ENCODE measurements at places on chromosomes 2 and 18. TPM values are rescaled to one million over a fixed set of nuclear protein-coding genes. Genes with fewer than 3 reads are reported as not detected.

- H3K36me3 ChIP-seq = no peaks in the 10 kb centered on the region
- H3K4me3 ChIP-seq = no peak overlapping the region
- no peaks in the 10 kb centered on the region for H3K4me1 ChIP-seq
- no peak for DNase-seq
- no peaks in the 10 kb centered on the region for H3K27me3 ChIP-seq
Observed at GRCh38 chr18:37476182-37476581, 89.4 kb downstream of the CELF4 start.

DNA sequence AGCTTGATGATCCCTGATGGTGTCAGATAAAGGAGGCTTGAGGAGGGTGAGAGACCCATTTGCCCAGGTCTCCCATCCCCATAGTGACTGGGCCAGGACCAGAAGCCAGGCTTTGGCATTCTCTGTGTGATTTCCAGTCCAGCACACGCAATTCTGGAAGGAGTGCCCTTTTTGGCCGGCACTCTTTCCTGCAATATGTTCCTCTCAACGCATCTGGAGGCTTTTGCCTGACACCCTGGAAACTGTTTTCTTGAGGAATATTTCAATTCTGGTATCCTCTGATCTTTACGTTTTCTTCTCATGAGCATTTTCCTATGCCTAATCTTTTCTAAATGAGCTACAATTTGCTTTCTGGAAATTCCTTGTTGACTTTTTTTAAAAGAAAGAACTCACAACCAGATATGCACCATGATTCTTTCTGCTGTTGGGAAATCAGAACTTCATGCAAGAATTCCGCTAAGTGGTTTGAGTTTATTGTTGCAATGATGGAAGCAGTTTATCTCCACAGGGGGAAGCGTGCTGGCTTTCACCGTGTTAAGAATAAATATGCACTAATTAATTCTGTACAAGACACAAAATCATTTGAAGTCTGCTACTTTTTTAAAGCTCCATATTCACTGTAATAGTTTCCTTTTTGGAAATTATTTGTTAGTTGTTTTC lies 143.7 kb downstream of the NAPG start:
- no peaks in the 10 kb centered on the region for H3K36me3 ChIP-seq
- no peak overlapping the region for H3K4me3 ChIP-seq
- peaks cover 4% of the 10 kb centered on the region for H3K27me3 ChIP-seq
- DNase-seq = no peak

- no peak overlapping the region for H3K27ac ChIP-seq
- no peaks in the 10 kb centered on the region for H3K36me3 ChIP-seq
- no peaks in the 10 kb centered on the region for H3K27me3 ChIP-seq
- no peak for DNase-seq
- no peak overlapping the region for H3K4me3 ChIP-seq
Observed at GRCh38 chr18:60506682-60507081, 134.1 kb upstream of the MC4R start.

GRCh38 chr2:54867457-54867856 lies 144.0 kb downstream of the EML6 start:
- no peak overlapping the region for H3K4me3 ChIP-seq
- no peak overlapping the region for H3K27ac ChIP-seq
- no peaks in the 10 kb centered on the region for H3K36me3 ChIP-seq
- DNase-seq = no peak

DNA sequence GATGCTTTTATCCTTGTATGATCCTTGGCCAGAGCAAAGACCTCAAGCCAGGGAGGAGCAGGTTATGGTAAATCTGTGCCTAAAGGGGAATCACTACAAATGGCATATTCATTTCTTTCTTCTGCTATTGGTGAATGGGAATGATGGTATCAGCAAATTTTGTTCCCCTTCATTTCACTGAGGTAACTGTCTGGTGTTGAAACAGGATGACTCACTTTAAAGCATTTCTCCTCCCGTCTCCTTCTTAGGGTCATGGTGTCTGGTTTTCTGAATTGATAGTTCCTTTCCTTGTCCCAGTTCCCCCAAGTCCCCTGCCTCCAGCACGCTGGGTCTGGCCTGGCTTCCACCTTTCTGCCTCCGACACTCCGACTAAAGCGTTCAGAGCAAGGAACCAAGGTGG lies 109.2 kb downstream of the MREG start:
- H3K4me3 ChIP-seq = no peak overlapping the region
- no peak overlapping the region for H3K27ac ChIP-seq
- no peaks in the 10 kb centered on the region for H3K4me1 ChIP-seq
- no peaks in the 10 kb centered on the region for H3K36me3 ChIP-seq

- peak overlapping the region; percentile 85 for H3K27ac ChIP-seq
- H3K36me3 ChIP-seq = no peaks in the 10 kb centered on the region
- peak; percentile 5 for DNase-seq
- H3K4me3 ChIP-seq = no peak overlapping the region
- H3K4me1 ChIP-seq = peaks cover 66% of the 10 kb centered on the region
Observed at GRCh38 chr2:237196409-237196808, 110.7 kb downstream of the COPS8 start.

GRCh38 chr2:110796716-110797301 lies 64.4 kb downstream of the ACOXL start:
- H3K4me3 ChIP-seq = no peak overlapping the region
- no peak for DNase-seq
- H3K36me3 ChIP-seq = no peaks in the 10 kb centered on the region
- H3K4me1 ChIP-seq = no peaks in the 10 kb centered on the region

DNA sequence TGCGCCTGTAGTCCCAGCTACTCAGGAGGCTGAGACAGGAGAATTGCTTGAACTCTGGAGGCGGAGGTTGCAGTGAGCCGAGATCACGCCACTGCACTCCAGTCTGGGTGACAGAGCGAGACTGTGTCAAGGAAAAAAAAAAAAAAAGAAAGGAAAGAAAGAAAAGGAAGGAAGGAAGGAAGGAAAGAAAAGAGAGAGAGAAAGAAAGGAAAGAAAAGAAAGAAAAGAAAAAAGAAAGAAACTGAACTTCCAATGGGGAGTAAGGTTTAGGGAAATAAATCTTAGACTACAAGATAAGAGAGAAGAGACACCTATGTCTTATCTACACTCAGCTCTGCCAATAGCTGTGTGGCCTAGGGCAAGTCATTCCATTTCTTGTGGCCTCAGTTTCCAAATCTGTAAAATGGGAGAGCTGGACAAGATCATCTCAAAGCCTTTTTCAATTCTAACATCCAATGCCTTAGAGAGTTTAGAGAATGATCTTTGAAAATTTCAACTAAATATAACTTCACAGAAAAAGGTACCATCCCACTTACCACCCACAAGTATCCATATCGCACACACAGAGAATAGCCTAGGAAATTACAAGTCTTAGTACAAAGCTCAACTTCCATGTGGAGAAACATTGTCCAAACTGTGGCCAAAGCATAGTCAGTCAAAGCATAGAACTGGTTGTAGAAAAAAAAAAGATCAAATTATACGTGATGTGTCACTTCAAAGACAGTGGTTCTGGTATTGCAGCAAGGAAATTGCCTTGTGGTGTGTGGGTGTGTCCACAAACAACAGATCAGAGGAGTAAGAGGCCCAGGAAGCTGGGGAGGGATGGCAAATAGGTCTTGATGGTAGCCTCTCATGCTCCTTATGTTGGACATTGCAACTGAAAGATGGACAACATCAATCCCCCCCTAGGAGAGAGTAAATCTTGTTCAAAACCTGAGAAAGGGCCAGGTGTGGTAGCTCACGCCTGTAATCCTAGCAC lies 42.4 kb downstream of the SLC14A2 start:
- H3K4me1 ChIP-seq = 0 out of 2 replicates have a peak, but pooled peaks cover 4% of the 10 kb centered on the region
- H3K36me3 ChIP-seq = no peaks in the 10 kb centered on the region
- no peak overlapping the region for H3K4me3 ChIP-seq

- peaks cover 29% of the 10 kb centered on the region for H3K4me1 ChIP-seq
- H3K36me3 ChIP-seq = peaks cover 53% of the 10 kb centered on the region
- peak within 1 kb of the TSS; percentile 97 for H3K27ac ChIP-seq
Observed at GRCh38 chr18:657311-658000, at the start of gene TYMS. Gene TYMS, plus strand, starts transcription at chr18:657653. Its CDS starts 90 bp downstream, at chr18:657743.

- H3K4me3 ChIP-seq = no peak overlapping the region
- no peak for DNase-seq
- no peak overlapping the region for H3K27ac ChIP-seq
- H3K4me1 ChIP-seq = no peaks in the 10 kb centered on the region
- no peaks in the 10 kb centered on the region for H3K36me3 ChIP-seq
Observed at GRCh38 chr2:101566632-101567228, 91.8 kb upstream of the RFX8 start.

DNA sequence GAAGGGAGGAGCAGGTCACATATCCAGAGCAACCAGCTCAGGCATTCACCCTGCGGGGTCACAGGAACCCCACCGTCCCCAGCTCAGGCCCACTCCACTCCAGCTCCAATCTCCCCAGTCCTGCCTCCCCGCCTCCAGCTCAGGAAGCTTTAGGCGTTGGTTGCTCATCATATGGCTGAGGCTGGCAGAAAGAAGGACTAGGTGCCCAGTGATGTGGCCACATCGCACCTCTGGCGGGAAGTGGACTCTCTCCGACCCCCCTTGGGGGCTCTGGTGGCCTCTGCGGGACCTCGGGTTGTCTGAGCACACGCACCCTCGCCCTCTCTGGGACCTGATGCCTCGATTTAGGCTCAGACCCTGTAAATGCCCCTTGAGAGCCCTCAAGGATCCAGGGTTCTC lies 187.7 kb downstream of the ZFP36L2 start:
- no peaks in the 10 kb centered on the region for H3K27me3 ChIP-seq
- peaks cover 51% of the 10 kb centered on the region for H3K4me1 ChIP-seq
- H3K27ac ChIP-seq = peak overlapping the region; percentile 39
- H3K4me3 ChIP-seq = no peak overlapping the region
- no peaks in the 10 kb centered on the region for H3K36me3 ChIP-seq

- DNase-seq = no peak
- H3K27ac ChIP-seq = no peak overlapping the region
- H3K4me3 ChIP-seq = no peak overlapping the region
- H3K4me1 ChIP-seq = no peaks in the 10 kb centered on the region
Observed at GRCh38 chr18:55552526-55553189, 35.3 kb downstream of the TCF4 start.

DNA sequence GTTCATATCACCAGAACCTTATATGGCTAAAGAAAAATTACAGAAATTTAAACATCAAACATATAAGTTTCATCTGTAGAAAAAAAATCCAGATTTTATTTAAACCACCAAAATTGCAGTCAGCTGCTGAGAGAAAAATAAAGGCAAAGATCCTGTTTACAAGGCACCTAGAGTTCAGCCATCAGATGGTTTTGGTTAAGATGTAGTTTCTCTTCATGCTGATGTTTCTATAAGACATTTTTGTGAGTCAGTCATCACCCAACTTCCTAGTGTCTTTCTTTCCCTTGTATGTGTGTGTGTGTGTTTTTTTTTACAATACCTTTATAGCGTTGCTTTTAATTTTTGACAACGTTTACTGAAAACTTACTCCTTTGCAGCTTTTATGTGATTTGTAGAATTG lies 26.1 kb upstream of the MMADHC start:
- H3K4me1 ChIP-seq = peaks cover 13% of the 10 kb centered on the region
- no peak overlapping the region for H3K4me3 ChIP-seq
- peak; percentile 31 for DNase-seq
- no peak overlapping the region for H3K27ac ChIP-seq
- no peaks in the 10 kb centered on the region for H3K36me3 ChIP-seq
- H3K27me3 ChIP-seq = no peaks in the 10 kb centered on the region

GRCh38 chr2:130864830-130865800 lies 28.4 kb downstream of the ARHGEF4 start:
- no peaks in the 10 kb centered on the region for H3K36me3 ChIP-seq
- H3K4me1 ChIP-seq = no peaks in the 10 kb centered on the region
- no peak for DNase-seq
- H3K27ac ChIP-seq = no peak overlapping the region
- no peaks in the 10 kb centered on the region for H3K27me3 ChIP-seq

GRCh38 chr2:24313744-24314632 lies 46.3 kb downstream of the ITSN2 start:
- H3K4me3 ChIP-seq = no peak overlapping the region
- H3K4me1 ChIP-seq = peaks cover 5% of the 10 kb centered on the region
- H3K36me3 ChIP-seq = peaks cover 24% of the 10 kb centered on the region
- H3K27ac ChIP-seq = no peak overlapping the region
- DNase-seq = no peak

GRCh38 chr2:126915903-126916302 lies 17.2 kb downstream of the TEX51 start:
- H3K36me3 ChIP-seq = no peaks in the 10 kb centered on the region
- DNase-seq = no peak
- H3K4me3 ChIP-seq = no peak overlapping the region
- H3K27ac ChIP-seq = no peak overlapping the region

- H3K4me3 ChIP-seq = no peak overlapping the region
- no peaks in the 10 kb centered on the region for H3K36me3 ChIP-seq
- no peak for DNase-seq
- no peak overlapping the region for H3K27ac ChIP-seq
- H3K4me1 ChIP-seq = 0 out of 2 replicates have a peak, but pooled peaks cover 3% of the 10 kb centered on the region
Observed at GRCh38 chr2:97961534-97961933, 34.2 kb downstream of the TMEM131 start.

GRCh38 chr2:10005461-10006235 lies 37.7 kb upstream of the KLF11 start:
- no peaks in the 10 kb centered on the region for H3K27me3 ChIP-seq
- H3K27ac ChIP-seq = no peak overlapping the region

DNA sequence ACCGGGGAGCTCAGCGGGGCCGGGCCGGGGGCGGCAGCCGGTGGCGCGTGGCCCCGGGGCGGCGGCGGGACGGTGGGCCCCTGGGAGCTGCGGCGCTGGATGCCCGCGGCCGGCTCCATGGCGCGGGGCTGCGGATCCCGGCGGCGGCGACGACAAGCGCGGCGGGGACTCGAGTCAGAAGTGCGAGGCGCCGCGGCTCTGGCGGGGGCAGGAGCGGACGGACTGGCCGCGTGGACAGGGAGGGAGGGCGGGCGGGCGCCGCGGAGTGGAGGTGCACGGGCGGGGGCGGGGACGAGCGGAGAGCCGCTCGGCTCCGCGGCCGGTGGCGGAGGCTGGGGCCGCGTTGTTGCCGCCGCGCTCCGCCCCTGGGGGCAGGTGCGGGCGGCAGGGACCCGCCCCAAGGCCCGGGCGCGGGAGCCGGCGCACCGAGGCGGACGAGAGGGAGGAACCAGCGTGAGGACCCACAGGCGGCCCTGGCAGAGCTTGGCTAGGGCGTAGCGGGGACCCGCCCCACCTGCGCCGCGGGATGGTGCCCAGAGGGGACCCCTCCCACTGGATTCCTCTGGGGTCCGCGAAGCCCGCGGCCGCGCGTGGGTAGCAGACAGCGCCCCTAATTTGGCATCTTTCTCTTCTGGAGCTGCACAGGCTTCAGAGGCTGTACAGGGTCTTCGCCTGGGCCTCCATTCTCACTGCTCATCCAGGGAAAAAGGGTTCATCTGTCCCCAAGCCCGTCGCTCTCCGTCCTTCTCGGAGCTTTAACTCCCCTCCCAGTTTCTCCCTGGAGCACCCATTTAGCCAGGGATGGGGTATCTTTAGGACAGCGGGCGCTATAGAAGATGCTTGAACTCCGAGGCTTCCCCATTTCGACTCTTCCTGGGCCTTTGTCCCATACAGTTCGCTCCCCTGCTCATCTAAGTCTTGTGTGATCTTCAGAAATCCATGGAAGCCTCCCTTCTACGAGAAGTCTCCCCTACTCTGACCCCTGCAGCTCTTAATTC lies at the start of gene TMEM163:
TMEM163 (minus strand) TSS at position 184 of the 998 bp plus-strand sequence.
- peaks cover 4% of the 10 kb centered on the region for H3K4me1 ChIP-seq
- H3K36me3 ChIP-seq = no peaks in the 10 kb centered on the region
- peaks cover 63% of the 10 kb centered on the region for H3K27me3 ChIP-seq
- DNase-seq = no peak

ZSWIM2 gene
- total RNA-seq = not detected

C2orf81 gene
- total RNA-seq = 0.34 TPM

MROH2A gene
- not detected for total RNA-seq

CCDC102B gene
- 0.53 TPM for total RNA-seq

DTNA gene
- total RNA-seq = 5.8 TPM

PLEK gene
- total RNA-seq = not detected

CXCR1 gene
- not detected for total RNA-seq

CRACDL gene
- total RNA-seq = not detected

FBXO15 gene
- total RNA-seq = not detected

C2orf42 gene
- total RNA-seq = 12.7 TPM

ANKRD62 gene
- not detected for total RNA-seq

Data from SJSA1 (cell line).